Hematopoietic multipotent progenitor cell (in vitro differentiated cells): ENCODE measurements at places on chromosomes 3 and 15. TPM values are rescaled to one million over a fixed set of nuclear protein-coding genes. Genes with fewer than 3 reads are reported as not detected.

DNA sequence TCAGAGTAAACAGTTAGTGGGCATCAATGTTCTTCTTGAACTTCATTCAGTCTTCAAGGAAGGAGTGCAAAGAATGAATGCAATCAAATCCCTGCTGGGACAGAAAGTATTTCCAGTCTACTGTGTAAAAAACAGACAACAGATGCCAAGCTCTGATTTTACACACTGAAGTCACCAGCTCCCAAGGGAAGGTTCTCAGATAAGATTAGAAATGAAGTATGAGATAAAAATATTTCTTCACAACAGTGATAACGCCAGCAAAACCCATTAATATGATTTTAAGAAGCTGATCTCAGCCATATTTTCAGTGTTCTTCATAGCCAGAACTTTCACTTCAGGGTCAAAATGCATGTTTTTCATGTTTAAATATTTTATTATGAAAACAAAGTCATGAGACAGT lies 265.6 kb downstream of the CTNNB1 start:
- DNase-seq, result no peak

- DNase-seq, result peak; percentile 96
Observed at GRCh38 chr3:67655364-67656121, 1.1 kb upstream of the SUCLG2 start.

DNA sequence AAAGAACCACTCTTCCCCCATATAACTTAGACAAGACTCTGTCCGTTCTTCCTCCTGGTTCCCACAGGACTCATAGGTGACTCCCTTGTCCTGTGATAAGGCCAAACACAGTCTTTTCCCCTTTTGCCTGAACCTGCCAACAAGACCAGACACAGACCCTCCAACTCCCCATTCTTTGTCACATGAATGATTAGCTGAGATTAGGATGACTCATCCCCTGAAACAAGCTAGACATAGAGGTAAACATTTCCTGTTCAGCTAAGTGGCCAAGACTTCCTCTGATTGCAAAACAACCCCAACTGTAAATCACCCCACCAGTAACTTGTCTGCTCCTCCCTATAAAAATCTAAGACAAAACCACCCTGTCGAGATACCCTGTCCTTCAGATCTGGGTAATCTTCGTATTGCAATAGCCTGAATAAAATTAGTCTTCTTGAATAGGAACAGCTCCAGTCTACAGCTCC lies 11.4 kb upstream of the HTR3E start:
- peak; percentile 70 for DNase-seq

DNA sequence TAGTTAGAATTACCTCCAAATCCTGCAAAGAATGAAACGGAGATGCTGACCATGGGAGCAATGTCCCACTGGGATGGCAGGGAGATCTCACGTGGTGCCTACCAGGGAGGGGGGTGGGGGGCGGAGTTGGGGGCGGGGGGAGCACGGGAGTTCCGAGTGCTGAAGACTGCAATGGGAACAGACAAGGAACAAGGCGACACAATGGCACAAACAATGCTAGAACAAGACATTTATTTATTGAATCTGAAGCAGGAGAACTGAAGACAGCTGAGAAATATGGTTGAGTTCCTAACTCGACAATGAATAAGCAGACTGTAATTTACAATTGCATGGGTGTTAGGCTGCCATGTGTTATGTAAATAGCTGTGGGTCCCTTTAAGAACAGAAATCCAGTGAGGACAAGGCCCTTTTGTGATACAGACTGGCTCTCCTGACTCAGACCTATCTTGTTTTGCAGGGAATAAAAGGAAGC lies 91.2 kb downstream of the AQP9 start:
- DNase-seq, result no peak

Gene RETNLB
- not detected for total RNA-seq

DNA sequence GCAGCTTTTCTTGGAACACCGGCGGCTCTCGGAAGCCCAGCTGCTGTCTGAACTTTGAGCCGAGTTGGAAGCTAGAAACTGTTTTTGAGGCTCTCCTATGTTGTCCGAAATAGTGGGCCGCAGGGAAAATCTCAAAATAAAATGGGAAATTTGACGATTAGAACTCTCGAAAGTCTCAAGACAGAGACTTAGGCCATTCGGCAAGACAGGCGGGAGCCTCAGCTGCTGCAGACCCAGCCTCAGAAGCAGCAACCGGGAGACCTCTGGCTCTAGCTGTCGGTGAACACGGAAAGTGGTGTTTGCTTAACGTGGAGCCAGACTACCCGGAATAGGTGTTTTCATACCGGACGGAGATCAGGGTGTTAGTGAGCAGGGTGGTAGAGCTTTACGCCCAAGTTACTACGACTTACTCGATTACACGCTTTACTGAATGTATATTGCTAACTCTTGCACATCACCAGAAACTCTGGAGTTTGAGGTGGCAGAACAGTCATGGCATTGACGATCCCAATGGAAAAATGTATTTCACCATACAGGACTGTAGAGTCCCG lies 357 bp upstream of the MAN2C1 start:
- DNase-seq, result no peak

DNA sequence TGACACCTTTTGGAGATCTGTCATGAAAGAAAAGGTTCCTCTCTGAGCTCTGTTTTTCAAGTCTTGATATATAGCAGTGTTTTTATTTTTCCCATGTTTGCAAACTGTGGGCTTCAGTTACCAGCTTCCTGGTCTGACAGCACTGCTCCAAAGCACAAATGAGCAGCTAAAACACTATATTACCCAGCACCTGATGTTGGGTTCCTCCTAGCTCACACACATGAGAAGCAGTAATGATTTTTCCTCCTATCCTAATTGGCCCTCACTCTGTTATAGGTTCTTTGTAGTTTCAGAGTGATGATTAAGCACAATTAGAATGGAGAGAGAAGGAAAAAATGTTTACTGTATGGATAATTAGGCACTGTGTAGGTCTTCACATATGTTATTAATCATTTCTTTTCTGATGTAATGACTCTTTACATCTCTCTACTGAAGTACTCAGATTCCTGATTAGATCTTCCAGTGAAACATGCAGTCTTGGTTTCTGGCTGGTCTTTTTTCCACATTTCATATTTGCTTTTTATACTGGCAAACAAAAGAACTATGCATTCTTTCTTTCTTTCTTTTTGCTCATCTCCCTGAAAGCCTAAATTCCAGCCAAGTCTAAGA lies 939.7 kb downstream of the NSUN3 start:
- DNase-seq, result no peak

Gene CADM2
- total RNA-seq, result 5.1 TPM

GRCh38 chr15:79208179-79208578 lies 74.3 kb upstream of the ANKRD34C start:
- DNase-seq, result no peak

Gene GADL1
- under 0.01 TPM for total RNA-seq

Gene SAMD7
- total RNA-seq, result not detected

DNA sequence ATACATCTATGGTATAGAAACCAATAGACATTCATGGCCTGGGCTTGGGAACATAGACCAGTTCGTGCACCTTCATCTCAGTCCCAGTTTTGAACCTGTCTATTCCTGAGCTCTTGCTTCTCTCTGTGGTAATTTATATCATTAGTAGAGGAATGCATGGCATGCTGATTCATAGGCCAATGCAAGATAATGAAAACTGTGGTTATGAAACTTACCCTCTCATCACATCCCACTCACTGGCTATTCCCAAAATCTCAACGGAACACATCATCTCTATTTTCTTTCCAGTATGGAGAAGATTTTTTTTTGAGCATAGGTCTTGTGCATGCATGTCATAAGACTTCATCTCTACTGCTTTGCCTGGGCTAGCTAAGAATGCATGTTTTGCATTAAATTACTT lies 18.7 kb upstream of the P2RY12 start:
- DNase-seq, result no peak

Gene FEZF2
- not detected for total RNA-seq

Gene GPR62
- under 0.01 TPM for total RNA-seq

Gene PPM1L
- 16.4 TPM for total RNA-seq

Gene DLL4
- under 0.01 TPM for total RNA-seq

- no peak for DNase-seq
Observed at GRCh38 chr3:178768072-178768864, 232.0 kb downstream of the KCNMB2 start.

GRCh38 chr3:146546366-146546965 lies 2.1 kb upstream of the PLSCR1 start:
- DNase-seq, result no peak

- DNase-seq, result no peak
Observed at GRCh38 chr3:194168994-194169393, 33.0 kb downstream of the HES1 start.

DNA sequence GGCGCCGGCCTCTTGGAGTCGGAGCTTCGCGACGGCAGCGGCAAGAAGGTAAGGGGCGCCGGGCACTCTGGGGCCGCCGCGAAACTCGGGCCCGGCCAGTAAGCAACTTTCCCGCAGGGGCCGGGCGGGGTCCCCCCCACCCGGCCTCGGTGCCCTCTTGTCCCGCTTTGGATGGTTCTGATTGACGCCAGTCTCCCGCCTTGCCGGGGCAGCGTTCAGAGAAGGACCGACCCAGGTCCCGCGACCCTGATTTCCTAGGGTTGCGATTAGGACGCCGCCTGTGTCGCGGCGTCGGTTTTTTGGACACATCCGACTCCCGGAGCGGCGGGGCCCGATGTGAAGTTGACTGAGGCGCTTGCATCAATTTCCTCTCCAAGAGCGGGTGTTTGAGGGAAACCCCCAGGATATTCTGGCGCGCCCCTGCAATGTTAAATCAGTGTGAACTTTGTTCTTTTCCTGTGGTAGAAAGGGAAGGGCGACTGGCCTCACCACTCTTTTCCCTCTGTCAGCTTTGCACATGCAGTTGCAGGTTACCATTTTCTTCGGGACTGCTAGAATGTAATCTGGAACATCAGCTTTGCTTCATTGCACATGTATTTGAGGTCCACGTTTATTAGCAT lies 755 bp downstream of the PDE8A start:
- no peak for DNase-seq

DNA sequence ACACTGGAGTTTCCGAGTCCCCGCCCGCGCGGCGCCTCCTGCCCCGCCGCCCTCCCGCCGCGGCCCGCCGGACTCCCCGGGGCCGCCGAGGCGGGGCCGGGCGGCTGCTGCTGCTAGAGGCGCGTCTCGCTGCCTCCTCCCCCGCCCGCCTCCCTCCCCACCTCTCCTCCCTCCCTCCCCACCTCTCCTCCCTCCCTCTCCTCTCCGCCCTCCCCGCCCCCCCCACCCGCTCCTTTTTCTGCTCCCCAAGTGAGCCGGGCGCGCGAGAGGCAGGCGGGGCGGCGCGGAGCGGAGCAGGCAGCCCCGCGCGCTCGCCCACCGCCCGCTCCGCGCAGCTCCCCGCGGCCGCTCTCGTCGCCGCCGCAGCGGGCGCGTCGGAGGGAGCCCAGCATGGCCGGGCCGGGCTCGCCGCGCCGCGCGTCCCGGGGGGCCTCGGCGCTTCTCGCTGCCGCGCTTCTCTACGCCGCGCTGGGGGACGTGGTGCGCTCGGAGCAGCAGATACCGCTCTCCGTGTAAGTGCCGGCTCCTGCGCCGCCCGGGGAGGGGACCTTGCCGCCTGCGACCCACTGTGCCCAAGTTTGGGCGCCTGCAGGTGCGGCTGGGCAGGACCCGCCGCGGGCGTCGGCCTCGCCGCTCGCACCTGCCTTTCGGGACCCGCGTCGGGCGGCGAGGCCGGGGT lies at the start of gene CACNA2D3:
TSS of gene CACNA2D3 (plus strand) at position 229 of the 679 bp plus-strand sequence.
- DNase-seq, result peak; percentile 14

DNA sequence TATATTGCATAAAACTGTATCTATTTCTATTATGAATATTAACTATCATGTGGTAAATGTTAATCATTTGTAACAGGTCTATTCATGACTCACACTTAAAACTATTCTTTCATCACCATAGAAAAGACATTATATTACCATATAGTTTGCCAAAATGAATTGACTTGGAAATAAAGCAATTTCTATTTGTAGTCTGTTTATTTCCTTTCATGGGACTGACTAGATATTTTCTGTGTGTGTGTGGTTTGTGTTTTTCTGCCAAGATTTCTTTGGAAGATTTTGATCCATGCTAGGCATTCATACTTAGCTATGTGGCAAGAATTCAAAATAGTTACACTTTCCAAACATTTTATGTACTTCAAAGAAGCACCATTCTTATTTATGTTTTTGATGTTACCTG lies 522.5 kb upstream of the AGTR1 start:
- DNase-seq, result no peak

Gene TUSC7
- not detected for total RNA-seq

DNA sequence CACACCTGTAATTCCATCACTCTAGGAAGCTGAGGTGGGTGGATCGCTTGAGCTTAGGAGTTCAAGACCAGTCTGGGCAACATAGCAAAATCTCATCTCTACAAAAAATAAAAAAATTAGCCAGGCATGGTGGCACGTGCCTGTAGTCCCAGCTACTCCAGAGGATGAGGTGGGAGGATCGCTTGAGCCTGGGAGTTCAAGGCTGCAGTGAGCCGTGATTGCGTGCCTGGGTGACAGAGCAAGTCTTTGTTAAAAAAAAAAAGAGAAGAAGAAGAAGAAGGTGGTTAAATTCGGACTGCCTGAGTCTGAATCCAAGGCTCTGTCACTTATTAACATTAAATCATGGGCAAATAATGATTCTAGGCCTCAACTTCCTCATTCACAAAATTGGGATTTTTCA lies 51.0 kb downstream of the EOMES start:
- DNase-seq, result no peak

- DNase-seq, result no peak
Observed at GRCh38 chr3:56484525-56485032, 16.3 kb upstream of the ERC2 start.

- no peak for DNase-seq
Observed at GRCh38 chr3:186724911-186725310, 7.8 kb downstream of the KNG1 start.

GRCh38 chr15:89874926-89875564 lies 18.7 kb downstream of the AP3S2 start:
- DNase-seq, result peak; percentile 79

Gene C3orf62
- 3.2 TPM for total RNA-seq

Gene MCF2L2
- 5.1 TPM for total RNA-seq

DNA sequence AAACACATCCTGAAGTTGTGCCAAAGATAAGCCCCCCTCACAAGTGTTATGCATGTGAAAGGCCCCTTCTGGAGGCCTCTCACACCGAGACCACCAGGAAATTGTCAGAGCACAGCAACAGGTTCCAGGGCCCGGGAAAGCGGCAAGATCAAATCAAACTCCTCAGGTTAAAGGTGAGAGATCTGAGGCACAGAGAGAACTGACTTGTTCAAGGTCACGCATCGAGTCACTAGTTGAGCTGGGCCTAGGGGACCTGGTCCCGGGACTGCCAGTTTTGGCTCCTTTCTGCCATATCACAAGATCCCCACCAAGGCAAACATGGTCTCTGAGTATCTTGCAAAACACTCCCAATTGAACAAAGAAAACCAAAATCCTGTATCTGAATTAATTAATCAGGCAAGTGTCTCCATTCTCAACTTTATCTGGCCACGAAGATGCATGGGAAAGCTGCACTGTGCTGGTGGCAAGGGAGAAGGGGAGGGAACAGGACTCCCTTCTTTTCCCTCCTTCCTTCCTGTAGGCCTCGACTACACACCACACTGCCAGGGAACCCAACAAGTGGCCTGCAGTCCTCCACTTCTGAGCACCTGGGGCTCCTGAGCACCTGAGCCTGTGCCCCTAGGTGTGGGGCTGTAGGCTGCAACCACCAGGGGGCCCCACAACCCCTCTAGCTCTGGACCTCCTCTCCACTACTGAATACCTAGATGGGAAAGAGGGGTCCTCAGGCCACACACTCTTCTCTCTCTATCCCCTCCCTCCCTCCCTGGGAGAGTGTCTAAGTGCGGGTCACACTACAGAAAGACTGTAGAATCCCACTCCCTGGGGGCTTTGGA lies 37.3 kb downstream of the ANP32A start:
- DNase-seq, result peak; percentile 53
